ENCODE measurements at places on chromosomes 6 and 20.

DNA sequence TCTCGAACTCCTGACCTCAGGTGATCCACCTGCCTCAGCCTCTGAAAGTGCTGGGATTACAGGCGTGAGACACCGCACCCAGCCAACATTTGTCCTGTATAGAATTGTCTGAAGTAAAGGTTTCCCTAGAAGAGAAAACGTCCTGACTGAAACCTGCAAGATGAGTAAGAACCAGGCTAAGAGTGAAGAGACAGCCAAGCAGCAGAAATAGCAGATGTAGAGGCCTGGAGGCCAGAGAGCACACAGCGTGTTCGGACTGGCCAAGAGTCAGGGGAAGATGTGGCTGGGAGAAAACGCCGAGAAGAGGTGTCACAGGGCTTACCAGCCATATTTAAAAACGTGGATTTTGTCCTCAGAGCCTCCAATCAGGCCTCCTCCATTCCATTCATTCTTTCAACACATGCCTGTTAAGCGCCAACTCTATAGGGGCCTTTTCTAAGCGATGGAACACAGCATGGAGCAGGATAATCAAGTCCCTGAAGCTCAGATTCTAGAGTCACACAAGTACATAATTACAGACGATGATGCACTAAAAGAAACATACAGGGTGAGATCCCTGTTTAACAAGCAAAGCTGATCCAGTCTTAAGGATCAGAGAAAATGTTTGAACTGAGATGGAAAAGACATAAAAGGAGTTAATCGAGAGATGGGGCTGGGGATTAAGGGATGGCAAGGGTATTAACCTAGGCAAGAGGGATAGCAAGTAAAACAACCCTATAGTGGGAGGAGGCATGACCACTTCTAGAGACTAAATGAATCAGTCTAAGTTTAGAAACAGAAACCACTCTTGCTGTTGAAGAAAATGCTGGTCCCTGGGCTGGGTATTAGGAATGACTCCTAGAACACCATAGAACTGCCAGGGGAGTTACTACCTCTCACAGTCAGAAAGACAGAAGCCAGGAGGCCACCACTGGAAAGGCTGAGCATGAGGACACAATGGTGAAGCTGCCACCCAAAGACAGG, 4.8 kb downstream of the ZCCHC3 start:
- no peak for DNase-seq

DNA sequence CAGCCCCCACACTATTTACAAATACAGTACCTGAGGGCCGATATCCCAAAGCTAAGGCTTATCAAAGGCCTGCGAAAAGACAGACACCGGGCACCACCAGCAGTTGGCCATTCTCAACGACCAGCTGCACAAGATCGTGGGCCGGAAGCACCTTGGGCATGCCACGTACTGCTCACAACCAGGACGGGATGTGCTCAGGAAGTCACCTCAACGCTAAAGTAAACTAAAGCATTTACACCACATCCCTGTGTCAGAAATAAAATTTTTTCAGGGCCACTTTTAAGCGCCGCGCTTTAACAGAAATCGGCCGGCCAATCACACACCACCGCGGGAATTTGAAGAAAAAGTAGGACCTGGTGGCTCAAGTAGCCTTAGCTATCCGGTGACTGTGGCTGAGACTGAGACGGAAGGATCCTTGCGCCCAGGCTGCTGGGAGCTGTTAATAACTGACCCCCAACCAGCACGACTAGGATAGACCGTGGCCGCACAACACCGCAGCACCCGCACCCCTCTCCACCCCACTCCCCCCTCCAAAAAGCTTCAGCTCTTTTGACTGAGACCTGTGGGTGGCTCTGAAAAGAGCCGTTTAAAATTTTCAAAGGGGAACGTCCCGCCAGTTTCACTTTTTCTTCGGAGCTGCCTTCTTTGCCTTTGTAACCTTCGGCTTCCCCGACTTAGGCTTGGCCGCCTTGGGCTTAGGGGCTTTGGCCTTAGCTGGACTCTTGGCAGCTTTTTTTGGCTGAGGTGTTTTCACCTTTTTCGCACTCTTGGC, 131.2 kb upstream of the BTN3A2 start:
- peak; percentile 58 for DNase-seq

GRCh38 chr6:3309391-3310050, 50.8 kb downstream of the PSMG4 start:
- no peak for DNase-seq

GRCh38 chr6:42727087-42727611, 4.8 kb upstream of the PRPH2 start:
- DNase-seq: peak; percentile 0

GRCh38 chr6:20211941-20212391, 303 bp downstream of the MBOAT1 start:
- peak; percentile 16 for DNase-seq

- no peak for DNase-seq
Observed at GRCh38 chr20:924639-925038, 8.5 kb upstream of the ANGPT4 start.

DNA sequence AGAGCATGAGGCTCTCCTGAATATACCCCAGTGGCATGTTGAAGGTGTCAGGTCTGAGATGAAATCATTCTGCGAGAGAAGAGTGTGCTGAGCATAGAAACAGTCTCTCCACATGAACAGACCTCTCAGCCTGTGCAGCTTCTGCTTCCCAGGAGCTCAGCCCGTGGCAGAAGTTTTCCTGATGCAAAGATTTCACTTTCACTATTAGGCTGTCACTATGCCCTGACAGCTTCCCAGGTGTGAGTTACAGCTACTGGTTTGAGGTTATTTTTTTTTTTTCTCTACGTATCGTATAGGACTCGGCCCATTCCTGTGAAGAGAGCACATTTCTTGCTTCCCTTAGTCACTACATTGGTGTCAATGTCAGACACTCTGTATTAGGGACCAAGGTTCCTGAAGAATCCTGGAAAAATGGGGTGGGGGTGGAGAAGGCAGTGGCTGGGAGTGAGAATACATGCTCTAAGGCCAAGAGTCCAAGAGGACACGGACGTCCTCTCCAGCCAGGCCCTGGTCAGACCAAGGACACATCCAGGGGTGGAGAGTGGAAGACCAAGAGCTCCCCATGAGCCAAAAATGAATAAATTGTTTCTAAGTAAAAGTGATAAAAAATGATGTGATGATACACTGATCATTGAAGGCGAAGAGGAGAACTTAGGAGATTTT, 121.2 kb upstream of the AKAP12 start:
- DNase-seq: no peak

- DNase-seq: no peak
Observed at GRCh38 chr6:10310826-10311225, 104.0 kb downstream of the TFAP2A start.

- no peak for DNase-seq
Observed at GRCh38 chr20:8423482-8423881, 291.4 kb downstream of the PLCB1 start.

- no peak for DNase-seq
Observed at GRCh38 chr20:23666698-23667097, 22.1 kb downstream of the CST4 start.

DNA sequence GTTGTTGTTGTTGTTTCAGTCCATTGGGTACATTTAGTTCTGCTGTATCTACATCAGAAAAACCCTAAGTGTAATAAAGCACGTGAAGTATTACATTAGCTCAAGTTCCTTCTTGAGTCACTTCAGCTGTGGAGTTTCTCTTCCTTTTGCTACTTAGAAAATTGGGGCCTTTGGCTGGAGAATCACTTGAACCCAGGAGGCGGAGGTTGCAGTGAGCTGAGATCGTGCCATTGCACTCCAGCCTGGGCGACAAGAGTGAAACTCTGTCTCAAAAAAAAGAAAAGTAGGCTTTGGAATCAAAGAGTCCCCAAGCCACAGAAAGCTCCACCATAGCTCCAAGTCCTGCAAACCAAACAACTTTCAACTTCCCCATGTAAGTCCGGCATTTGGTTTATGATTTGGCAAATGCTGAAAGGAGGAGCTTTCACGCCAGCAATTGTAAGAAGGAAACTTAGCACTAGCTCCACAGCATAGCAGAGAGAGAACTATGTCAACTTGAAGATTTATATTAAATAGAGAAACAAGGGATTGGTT, 56.5 kb upstream of the RNF144B start:
- no peak for DNase-seq

DNA sequence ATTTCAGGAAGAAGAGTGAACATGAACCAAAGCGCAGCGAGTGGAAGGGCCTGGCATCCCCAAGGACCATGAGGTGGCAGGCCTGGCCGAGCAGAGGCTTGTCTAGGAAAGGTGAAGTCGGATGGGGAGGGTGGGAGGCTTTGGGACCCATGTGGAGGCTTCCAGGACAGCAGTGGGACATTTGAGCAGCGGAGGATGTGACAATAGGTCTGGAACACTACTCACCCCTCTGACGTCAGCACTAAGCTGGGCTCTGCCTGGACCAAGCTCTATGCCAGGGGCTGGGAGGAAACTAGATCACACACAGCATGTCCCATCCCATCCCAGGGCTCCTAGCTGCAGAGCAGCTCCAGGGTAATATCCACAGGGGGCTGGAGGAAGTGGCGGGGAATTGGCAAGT, 175.3 kb upstream of the RIN2 start:
- DNase-seq: no peak

DNA sequence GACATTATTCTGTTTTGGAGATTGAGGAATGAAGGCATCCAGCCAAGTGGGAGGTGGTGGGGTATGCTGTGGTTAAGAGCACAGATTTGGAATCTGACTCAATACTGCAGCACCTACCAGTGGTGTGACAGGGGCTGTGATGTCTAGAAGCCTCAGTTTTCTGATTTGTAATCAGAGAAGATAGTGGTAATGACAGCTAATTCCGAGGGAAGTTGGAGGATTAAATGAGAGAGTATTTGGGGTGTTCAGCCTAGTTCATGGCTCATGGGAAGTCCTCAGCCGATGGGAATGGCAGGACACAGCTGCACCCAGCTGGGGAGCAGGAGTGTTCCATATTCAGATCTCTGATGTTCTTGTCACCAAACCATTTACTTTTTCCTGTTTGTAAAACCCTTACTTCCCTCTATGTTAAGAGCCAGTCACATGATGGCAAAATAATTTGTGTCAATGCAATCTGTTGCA, 9.3 kb downstream of the SLC9A8 start:
- DNase-seq: no peak

- DNase-seq: no peak
Observed at GRCh38 chr6:87851674-87852299, 149.8 kb upstream of the AKIRIN2 start.

GRCh38 chr20:49320460-49320859, 42.6 kb upstream of the ZNFX1 start:
- DNase-seq: no peak

DNA sequence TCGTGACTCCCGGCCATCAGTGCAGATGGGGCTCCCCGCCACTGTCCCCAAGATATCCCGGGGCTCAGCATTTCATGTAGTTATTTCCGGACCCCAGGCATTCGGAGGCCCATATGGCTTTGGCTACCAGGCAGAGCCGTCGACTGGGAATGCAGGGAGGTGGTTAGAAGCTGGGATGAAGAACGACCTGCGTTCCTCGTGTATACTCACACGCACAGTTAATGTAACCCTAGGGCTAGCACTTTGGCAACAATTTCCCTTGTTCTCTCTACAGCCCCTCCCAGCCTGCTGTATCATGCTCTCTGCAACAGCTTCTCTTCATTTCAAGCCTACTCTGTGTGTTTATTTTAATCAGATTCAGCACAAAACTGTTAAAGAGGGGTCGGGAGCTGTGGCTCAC, 240.4 kb downstream of the MYLK4 start:
- no peak for DNase-seq

- DNase-seq: no peak
Observed at GRCh38 chr20:49452011-49452482, 30.4 kb downstream of the KCNB1 start.

DNA sequence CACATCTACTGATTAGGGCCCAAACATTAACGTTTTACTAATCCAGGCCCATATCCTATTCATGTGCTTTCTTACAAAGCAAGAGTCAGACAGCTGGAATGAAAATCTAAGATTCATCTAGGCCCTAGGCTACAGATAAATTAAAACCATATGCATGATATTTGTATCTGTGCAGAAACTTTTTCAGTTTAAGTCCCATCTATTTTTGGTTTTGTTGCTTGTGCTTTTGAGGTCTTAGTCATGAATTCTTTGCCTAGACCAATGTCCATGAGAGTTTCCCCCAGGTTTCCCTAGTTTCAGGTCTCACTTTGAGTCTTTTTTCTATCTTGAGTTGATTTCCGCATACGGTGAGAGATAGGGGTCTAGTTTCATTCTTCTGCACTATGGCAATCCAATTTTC, 20.2 kb downstream of the ADNP start:
- DNase-seq: no peak

GRCh38 chr6:16746812-16747211, 14.4 kb downstream of the ATXN1 start:
- no peak for DNase-seq

DNA sequence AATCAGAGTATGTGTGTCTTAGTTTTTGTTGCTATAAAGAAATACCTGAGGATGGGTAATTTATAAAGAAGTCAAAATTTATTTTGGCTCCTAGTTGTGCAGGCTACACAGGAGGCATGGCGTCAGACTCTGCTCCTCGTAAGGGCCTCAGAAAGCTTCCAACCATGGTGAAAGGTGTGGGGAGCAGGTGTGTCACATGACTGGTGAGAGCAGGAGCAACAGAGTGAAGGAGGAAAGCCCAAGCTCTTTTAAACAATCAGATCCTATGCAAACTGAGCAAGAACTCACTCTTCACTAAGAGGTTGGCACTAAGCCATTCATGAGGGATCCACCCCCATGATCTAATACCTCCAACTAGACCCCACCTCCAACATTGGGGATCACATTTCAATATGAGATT, 1524.3 kb downstream of the HACE1 start:
- DNase-seq: no peak

DNA sequence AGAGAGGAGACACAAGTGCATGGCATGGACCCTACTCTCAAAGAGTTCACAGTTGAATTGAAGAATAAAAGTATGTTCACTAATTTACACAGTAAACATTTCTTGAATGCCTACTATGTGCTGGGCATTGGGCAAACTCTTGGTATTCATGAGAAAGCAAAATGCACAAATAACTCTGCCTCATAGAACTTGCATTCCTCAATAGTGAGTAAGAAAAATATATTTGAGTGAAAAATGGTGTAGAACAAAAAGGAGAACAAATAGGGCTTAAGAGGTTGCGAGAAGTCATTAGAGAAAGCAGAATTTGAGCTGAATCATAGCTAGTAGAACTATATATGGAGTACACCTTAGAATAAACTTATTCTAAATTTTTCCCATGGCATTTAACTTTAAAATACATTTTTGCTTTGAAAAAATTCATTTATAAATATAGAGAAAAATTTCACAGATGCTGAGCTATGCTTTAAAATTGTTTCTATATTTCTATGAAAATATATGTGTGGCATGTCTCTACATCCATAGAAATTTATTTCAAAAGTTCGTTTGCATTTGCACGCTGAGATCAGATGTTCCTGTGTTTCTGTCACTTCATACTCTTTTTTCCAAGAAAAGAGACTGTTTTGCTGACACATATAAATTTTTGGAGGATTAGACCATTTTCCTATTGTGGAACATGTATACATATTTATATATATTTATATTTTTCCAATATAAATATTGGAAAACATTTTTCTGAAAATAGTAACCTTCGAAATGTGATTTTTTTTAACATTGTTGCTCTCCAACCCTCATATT, 236.1 kb downstream of the KCNQ5 start:
- no peak for DNase-seq
